ENCODE measurements at places on chromosomes 13 and 19.

- DNase-seq = no peak
Observed at GRCh38 chr13:111363591-111363990, 43.1 kb downstream of the TEX29 start.

- no peak for DNase-seq
Observed at GRCh38 chr13:31631746-31632145, 107.6 kb upstream of the RXFP2 start.

- DNase-seq = no peak
Observed at GRCh38 chr13:39144941-39145533, 106.8 kb downstream of the NHLRC3 start.

DNA sequence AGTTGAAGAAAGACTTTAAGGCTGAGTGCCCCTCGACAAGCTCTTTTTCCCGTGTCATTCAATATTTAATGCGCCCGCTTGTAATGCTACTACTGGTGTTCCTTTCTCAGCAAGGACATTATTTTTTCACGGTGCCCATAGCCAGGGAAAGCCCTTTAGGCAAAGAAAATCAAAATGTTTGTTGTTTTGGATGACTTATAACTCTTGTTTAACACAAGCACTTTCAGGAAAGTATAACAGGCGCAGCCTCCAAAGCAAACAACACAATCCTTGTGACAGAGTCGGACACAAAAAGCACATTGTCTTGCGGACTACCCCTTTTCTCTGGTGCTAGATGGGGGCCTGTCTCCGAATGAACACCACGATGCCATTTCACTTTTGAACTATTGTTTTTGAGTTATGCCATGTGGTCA is 12.4 kb downstream of the ZIC5 start:
- DNase-seq = no peak

- no peak for DNase-seq
Observed at GRCh38 chr13:35681685-35682084, 205.2 kb upstream of the MAB21L1 start.

- no peak for DNase-seq
Observed at GRCh38 chr13:72700509-72700908, 26.9 kb downstream of the MZT1 start.

- DNase-seq = no peak
Observed at GRCh38 chr19:6076675-6077463, 33.4 kb downstream of the RFX2 start.

DNA sequence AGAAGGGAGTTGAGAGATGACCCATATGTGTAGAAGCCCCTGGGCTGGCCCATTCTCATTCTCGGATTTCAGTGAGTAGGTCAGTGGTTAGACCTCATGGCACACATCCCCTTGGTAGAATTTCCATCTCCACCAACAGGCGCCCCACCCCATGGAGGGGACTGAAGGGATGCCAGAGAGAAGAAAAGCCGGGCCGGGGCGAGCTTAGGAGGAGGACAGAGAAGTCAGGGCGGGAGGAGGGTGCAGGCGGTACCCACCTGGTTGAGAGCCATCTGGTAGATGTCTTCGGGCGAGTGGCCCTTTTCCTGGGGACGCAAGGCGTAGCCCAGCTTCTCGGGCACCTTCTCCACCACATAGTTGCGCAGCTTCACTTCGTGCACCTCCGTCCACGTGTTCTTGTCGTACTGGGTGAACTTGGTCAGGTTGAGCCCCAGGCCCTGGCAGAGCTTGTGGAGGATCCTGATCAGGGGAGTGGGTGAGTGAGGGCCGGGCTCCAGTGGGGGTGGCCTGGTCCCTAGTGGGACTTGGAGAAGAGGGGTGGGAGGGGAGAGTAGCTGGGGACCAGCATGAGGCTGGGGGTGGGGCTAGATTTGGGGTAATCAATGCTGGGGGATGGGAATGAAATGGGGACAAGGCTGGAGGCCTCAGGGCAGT is 2.5 kb downstream of the IL4I1 start:
- DNase-seq = no peak

DNA sequence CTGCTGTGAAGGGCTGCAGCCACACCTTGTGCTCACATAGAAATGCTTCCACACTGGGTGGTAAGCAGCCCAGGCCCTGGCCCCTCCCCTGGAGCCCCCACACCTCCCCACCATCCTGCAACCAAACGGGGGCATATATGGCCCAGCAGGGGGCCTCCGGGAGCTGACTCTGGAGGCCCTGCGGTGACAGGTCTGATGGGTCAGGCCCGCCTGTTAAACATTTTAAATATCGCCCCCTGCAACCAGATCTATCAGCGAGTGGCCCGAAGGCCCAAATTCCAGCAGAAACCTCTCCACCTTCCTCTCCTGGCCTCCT is 48.0 kb upstream of the KATNAL1 start:
- no peak for DNase-seq

GRCh38 chr13:35866801-35867200 is 264.4 kb downstream of the DCLK1 start:
- no peak for DNase-seq

DNA sequence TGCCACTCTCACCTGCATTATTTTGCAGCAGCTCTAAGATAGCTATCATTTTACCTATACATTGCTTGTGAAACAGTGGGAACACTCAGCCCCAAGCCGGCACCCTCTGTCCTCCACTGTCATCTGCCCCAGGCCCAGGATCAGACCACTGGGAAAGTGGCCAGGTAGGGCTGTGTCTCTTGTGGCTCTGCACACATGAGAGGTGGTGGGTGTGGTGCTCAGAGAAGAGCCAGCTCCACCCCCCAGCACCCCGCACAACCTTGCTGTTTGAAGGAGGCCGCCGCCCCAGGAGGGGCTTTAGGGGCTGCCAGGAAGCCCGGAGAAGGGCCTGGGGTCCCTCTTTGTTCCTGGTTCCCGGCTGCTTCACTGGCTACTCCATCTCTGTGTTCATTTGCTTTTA is 26.6 kb downstream of the PPP1R37 start:
- DNase-seq = no peak

DNA sequence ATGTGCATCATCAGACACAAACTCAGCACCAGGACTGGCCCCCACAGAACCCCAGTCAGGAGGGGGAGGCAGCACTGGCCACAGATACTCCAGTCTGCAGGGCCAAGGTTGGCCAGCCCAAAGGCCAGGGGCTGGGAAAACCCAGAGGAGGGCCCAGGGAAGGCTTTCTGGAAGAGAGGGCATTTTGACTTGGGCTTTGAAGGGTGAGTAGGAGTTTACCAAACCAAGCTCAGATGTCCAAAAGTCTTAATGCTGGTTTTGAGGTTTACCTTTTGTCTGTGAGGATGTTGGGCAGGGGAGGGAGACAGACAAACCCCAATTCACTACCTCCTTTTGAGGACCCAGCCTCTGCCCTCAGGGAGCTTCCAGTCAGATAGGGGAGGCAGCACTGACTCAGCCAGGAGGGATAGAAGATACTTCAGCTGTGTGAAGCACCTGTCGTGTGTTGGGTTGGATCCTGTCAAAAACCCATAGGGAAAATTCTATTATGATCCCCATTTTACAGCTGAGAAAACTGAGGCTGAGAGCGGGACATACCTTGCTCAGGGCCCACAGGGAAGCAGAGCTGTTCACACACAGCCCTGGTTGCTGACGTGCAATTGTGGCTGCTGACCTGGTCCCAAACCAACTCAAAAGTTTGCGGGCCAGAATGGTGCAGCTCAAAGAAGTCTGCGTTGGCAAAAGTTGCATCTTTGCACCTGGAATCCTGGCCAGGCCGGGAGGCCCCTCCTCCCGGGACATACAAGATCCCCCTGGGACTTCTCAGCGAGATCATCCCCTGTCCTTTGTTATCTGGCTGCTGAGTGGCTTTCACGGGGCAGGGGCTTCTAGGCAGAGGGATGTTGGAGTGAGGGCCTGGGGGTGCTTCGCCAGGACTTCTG is 13.1 kb downstream of the CILP2 start:
- no peak for DNase-seq

GRCh38 chr13:98026457-98026857 is 73.0 kb downstream of the IPO5 start:
- DNase-seq = no peak

GRCh38 chr13:42369071-42369797 is 97.3 kb downstream of the AKAP11 start:
- DNase-seq = no peak

DNA sequence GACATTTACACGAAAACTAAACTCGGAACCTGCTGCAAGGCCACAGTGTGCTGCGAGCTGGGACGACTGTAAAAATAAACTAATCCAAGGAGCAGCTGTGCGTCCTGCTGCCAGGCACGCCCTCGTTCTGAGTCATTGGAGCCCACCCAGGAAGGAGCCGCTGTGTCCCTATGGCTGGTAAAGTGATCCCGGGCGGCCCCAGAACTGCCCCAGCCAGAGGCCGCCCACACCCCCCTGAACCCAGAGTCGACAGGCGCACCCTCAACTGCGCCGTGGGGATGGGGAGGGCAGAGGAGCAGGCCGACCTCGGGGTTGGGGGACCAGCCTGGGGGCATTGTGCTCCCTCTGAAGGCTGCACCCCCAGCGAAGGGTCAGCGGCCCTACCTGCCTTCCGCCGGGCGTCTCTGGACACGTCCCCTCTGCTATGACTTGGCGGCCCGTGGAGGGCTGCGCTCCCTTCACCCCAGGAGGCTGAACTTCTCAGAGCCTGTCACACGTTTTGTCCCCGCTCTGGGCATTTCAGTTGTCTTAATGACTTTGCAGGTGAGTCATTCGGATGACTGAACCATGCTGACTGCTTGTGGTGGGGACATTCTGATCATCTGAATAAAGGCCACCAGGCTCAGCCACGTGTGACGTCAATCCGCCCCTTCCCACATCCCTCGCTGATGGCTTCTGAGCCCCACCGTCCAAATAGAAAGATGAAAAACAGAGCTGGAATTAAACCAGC is 42.7 kb downstream of the ADPRHL1 start:
- DNase-seq = no peak

DNA sequence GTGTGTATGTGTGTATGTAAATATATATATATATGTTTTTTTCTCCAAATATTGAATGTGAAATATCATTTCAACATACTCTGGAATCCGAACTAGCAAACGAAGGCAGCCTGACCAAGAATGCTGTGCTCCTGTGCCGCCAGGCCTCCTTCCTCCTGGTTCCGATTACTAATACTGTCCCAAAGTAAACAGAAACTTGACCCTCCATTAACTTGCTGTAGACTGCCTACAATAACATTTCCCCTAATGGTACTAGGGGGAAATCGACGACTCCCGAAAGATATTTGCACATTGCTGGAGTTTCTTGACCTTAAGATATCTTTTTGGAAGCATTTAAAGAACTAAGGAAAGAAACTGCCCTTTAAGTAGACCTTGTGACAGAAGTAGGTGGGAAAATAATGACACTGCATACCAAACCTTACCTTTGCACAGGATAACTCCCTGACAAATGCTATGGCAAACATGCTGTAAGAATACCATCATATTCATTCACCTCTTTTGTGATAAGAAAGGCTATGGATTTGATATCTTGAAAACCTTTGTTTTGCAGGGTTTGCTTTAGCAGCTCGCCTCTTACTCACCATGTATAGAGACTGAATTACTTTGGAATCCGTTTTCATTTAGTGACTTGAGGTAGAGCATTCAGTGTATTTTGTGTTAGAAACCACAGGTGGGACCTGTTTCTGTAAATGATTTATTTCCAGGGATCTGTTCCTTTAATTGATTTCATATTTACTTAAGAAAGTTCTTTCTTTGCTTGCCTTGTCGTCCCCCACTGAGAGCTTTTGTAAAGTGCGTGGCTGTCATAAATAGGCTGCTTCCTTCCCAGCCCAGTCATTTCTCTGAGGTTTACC is 80.1 kb downstream of the KLF5 start:
- DNase-seq = no peak

DNA sequence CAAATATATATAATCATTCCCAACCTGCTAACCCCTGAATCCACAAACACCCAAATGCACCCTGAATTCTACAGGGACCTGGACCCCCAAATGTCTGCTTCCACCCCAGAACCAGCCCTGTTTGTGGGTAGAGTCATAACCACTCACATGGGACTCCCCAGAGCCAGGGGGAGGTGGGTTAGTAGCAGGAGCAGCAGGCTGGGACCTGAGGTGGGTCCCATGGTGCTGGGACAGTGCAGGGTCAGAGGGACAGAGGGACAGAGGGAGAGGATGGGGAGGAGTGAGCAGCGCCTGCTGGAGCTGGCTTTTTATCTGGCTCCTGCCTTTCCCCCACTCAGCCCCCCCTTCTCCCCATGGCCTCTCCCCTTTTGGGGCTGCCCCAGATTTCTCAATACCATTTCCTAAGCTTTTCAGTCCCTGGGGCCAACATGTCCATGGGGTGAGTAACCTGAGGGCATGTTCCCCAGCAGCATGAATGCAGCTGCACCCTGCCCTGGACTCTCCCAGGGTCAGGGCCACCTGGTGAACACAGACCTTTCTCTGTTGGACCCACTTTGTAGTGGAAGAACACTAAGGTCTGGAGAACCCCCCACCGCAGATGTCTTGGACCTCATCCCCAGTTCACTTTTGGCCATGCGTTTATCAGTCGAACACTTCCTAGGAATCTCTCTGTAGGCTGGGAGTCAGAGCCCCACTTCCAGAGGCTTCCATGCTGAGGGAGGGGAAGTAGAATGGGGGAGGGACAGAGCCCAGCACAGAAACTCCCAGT is at the start of gene C3:
Gene C3, minus strand, starts transcription at position 282 of the 769 bp plus-strand sequence. Its CDS starts 61 bp downstream, at position 221.
- no peak for DNase-seq

DNA sequence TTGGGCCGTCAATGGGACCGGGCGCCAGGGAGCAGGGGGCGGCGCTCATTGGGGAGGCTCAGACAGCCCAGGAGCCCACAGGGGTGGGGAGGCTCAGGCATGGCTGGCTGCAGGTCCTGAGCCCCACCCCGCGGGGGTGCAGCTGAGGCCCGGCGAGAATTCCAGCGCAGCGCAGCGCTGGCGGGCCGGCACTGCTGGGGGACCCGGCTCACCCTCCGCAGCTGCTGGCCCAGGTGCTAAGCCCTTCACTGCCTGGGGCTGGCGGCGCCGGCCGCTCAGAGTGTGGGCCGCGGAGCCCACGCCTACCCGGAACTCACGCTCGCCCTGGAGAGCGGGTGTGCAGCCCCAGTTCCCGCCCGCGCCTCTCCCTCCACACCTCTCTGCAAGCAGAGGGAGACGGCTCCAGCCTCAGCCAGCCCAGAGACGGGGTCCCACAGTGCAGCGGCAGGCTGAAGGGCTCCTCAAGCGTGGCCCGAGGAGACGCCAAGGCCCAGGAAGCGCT is 1227.4 kb downstream of the PCDH17 start:
- no peak for DNase-seq
